Motor neuron (in vitro differentiated cells): ENCODE measurements at places on chromosomes 3 and 15. TPM values are rescaled to one million over a fixed set of nuclear protein-coding genes. Genes with fewer than 3 reads are reported as not detected.

DNA sequence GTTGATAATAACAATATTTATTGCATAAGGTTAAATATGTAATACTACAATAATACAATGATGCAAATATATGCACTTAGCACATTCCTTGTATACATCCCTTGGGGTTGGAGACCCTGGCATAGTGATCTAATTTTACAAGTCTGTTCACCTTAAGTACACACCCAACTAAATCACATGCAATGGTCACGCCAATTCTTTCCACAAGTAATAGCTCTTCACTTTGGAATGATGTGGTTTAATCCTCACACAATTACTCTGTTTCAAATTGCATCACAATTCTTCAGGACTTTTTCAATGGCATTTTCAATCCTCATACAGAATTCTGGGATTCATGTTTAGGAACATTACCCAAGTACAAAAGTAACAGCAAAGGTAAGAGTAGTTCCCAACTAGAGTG, 27.3 kb upstream of the SPRED1 start:
- no peak for ATAC-seq

DNA sequence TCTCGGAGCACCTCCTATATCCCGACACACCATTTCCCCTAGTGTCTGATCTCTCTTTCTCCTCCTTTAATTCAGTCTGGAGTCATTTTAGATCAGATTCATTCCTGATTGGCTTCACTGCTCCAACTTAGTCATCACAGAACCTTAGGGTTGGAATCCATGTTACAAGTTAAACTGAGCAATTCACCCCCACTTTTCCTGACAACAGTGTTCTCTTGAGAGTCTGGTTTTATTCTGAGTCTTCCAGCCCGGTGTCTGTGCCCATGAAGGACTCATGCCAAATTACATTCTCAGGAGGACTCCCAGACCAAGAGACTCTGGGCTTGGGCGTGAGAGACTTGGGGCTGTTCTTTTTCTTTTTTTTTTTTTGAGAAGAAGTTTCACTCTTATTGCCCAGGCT, 57.5 kb downstream of the LPP start:
- ATAC-seq, result no peak

- ATAC-seq, result no peak
These were observed 62.8 kb downstream of the SYNM start for GRCh38 chr15:99167640-99168039.

DNA sequence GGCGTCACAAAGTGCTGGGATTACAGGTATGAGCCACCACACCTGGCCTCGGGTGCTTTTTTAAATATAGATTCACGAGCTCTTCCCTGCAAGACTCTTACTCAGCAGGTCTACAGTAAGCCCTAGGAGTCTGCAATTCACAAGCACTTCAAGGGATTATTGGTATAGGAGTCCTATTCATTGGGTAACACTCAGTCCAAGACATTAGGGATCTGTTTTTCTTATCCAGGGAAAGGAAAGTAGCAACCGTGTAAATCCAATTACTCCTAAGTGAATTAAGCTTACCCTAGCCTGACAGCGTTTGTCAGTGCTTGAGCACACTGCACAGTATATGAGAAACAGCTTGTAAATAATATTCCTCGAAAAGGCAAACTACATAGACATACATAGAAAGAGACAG, 109.9 kb downstream of the SENP2 start:
- ATAC-seq, result no peak

- ATAC-seq, result no peak
These were observed 673.4 kb upstream of the CBLB start for GRCh38 chr3:106542101-106542769.

DNA sequence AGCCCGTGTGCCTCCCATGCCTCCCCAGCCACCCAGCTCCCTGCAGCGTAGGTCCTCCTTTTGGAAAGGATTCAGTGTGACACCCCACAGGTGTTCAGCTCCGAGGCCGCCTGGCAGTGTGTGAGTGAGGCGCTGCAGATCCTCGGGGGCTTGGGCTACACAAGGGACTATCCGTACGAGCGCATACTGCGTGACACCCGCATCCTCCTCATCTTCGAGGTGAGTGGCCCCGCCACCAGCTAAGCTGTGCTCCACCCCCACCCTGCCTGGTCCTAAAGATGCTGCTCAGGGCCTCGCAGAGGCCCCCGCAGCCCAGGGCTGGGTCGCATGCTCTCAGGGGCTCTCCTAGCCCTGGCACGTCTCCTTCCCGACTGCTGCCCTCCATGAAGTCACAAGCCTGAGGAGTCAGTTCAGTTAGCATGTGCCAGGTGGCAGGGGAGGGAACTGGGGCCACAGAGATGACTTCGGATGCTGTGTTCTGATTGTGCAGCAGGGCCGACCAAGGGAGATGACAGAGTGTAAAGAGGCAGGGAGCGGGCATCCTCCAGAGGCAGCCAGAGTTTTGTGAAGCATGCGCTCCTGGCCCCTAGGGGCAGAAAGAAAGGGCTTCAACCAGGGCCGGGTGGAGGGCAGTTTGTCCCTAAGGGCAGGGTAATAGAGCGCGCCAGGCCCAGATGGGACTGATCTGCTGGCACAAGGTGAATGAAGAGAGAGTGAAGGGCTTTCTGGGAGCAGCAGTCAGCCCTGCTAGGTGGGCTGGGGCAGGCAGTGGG, 26.8 kb downstream of the ACAD9 start:
- no peak for ATAC-seq

DNA sequence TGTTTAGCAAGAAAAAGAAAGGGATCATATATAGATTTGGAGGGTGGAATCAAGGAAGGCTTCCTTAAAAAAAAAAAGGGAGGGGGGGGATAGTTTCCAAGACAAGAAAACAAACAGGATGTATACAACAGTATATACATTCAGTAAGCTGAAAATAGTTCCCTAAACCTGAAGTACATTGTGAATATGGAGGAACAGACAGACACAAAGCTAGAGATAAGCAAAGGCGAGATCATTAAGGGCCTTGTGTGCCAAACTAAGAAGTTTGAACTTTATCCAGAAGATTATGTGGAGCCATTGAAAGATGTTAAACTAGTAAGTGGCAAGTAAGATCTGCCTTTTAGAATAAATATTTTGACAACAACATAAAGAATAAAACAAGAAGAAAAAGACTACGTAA, 93.3 kb upstream of the IMPG2 start:
- ATAC-seq, result no peak

DNA sequence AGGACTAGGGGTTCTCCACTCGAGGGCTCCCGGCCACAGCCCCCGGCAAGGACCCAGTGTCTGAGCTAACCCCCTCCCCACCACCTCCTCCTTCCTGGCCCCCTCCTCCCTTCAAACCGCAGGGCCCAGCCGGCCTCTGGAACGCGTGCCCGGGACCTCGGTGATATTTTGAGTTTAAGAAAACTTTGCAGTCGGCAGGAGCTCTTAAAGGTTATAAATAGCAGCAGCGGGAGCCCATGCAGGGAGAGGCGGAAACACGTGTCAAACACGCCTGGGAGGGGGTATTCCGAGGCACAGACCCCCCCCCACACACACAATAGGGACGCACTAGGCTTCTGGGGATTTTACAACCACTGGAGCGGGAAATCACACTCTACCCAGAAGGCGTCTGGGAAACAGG, 3.1 kb upstream of the PTH1R start:
- ATAC-seq, result peak; percentile 10

The DENND6A gene
- total RNA-seq, result 9.2 and 10.5 TPM in 2 replicates

The HRG gene
- total RNA-seq, result 2.0 TPM in 1 of 2 replicates, not detected in the other

The CA12 gene
- 0.13 and 0.46 TPM in 2 replicates for total RNA-seq

The CD86 gene
- total RNA-seq, result 0.17 and 0.18 TPM in 2 replicates
